ENCODE measurements at places on chromosomes 2 and 18.

DNA sequence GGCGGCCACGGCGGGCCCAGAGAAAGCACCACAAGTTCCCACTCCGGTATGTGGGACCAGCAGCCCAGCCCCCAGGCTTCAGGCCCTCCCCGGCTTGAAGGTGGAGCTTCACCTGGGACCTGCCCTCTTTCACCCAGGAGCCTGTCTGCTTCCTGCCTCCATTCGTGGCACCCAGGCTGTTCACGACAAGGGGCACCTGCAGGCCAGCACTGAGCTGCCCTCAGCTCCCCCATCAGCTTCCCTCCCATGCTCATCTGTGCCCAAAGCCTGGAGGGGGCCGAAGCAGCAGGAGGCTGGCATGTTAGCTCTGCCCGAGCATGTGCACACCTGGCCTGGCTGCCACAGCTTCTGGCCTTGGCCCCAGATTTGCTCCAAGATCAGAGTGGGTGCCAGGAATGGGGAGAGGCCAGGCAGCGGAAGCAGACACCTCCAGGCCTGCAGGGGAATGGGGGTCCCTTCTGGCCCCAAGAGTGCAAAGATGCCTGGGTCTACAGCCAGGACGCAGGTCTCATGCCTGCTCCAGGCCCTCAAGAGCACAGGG is 312.4 kb upstream of the SYT4 start:
- no peak for DNase-seq

- DNase-seq: no peak
These were observed 43.7 kb upstream of the DARS1 start for GRCh38 chr2:136029149-136029548.

DNA sequence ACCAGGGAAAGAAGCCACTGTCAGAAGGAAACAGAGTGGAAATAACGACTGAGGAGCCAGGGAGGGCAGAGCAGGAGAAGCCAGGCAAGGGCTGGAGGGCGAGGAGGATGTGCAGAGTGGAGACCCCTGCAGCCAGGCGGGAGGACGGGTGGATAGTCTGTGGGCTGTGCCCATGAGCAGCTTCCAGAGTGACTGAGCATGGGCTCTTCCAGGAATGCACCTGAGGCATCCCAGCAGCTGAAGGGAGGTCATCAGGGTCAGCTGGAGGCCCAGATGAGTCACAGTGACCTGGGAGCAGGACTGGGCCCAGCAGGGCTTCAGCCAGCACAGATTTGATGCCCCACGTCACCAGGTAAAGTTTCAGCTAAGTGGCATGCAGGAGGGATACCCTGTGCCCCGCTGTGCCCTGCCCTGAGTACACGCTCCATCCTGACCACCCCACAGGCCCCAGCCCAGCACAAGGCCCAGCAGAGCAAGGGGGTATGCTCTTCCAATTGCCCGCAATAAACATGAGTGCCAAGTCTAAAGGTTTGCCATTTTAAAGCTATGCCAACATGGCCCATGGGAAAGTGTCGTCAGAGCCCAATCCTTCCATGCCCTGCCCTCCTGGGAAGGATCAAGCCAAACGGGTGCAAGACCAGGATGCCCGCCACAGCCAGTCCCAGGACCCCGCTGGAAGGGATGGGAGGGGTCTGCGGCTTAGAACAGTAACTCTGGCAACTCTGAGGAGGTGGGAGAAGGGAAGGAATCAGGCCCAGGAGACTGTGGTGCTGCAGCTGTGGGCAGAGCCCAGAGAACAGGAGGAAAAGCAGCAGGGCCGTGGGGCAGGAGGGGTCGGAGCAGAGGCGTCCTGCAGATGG is 85.7 kb downstream of the SEPTIN10 start:
- no peak for DNase-seq

DNA sequence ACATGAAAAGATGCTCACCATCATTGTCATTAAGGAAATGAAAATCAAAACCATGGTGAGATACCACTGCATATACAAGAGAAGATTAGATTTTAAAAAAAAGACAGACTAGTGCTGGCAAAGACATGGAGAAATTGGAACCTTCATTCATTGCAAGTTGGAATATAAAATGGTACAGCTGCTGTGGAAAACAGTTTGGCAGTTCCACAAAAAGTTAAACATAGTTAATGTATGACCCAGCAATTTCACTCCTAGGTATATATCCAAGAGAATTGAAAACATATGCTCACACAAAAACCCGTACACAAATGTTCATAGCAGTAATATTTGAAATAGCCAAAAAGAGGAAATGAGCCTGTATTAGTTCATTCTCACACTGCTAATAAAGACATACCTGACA is 33.7 kb upstream of the MBOAT2 start:
- DNase-seq: no peak

- no peak for DNase-seq
These were observed 14.2 kb upstream of the TRAF3IP1 start for GRCh38 chr2:238305965-238306671.

DNA sequence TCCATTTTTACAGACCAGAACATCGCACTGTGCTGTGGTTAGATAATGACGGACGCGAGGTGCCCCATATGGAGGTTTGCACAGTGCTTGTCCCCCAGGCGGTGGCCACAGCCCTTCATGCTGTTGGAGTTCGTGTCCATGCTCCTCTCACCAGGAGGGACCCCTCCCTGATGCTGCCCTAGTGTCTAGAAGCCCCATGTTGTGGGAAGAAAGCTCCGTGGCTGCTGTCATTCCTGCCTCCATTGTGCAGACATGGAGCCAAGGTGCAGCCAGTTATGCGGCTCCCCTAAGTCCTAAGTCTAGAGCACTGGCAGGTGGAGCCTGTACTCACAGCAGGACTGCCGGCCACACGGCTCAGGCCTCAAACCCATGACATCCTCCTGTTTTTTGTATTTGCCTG is 464.9 kb downstream of the EIPR1 start:
- no peak for DNase-seq

- DNase-seq: no peak
These were observed 4.2 kb upstream of the NOSTRIN start for GRCh38 chr2:168798076-168798887.

- no peak for DNase-seq
These were observed 44.3 kb downstream of the MFSD6 start for GRCh38 chr2:190452433-190452832.
